MV-4-11 (cell line): ENCODE measurements at places on chromosomes 7 and 10.

GRCh38 chr7:30971440-30971839, 7.7 kb downstream of the GHRHR start:
- no peak for DNase-seq

DNA sequence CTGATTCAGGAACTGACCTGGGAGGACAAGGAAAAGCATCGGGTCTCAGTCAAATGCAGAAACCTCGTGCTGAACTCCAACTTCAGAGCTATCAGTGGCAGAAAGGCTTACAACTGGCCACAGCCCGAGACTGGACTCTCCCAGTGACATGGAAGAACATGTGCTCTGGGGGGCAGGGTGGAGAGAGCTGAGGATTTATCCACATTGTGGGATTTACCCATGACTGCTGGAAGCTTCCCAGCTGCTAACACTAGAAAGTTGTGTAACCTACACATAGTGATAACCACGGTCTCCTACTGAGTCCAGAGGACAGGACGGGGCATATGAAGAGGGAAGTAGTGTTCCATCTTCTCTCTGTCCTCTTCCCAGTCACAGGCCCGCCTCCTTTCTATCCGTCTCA, 103.4 kb downstream of the ITIH5 start:
- peak; percentile 27 for DNase-seq

- DNase-seq = no peak
Measured at GRCh38 chr7:137743021-137743420, 103.8 kb downstream of the DGKI start.

- DNase-seq = no peak
Measured at GRCh38 chr10:71705582-71705981, 14.0 kb downstream of the C10orf105 start.

GRCh38 chr7:135930565-135931461, 46.3 kb downstream of the MTPN start:
- peak; percentile 33 for DNase-seq

DNA sequence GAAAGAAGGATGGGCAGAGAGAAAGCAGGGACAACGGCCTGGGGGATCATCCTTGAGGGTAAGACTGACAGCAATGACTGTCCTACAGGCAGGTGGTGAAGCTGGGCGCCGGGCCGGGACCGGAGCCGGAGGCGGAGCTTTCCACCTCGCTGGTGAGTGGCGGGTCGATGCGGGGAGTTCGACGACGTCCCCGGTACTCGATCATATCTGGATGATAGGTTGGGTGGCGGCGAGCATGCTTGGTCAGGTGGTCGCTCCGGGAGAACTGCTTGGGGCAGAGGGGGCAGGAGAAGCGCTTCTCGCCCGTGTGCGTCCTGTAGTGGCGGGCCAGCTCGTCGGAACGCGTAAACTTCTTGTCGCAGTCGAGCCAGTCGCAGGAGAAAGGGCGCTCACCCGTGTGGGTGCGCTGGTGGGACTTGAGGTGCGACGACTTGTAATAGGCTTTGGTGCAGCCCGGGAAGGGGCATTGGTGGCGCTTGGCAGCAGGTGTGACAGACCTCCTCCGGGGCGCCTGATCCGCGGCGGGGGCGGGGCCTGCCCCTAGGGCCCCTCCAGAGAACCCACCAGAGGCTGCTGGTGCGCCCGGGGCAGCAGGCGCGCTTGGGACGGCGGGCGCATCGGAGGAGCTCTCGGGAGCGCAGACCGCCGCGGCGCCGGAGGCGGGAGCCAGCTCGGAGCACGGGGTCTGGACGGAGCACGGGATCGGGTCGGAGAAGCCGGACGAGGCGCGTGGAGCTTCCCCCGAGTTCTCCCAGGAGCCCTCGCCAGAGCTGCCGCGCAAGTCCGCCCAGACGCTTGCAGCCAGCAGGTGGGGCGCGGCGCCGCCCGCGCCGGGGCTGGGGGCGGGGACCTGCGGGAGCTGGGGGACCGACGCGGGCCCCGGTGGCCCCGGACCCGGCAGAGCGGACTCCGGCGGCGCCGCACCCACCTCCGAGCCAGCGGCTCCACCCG, 752 bp downstream of the KLF14 start:
- DNase-seq = no peak

DNA sequence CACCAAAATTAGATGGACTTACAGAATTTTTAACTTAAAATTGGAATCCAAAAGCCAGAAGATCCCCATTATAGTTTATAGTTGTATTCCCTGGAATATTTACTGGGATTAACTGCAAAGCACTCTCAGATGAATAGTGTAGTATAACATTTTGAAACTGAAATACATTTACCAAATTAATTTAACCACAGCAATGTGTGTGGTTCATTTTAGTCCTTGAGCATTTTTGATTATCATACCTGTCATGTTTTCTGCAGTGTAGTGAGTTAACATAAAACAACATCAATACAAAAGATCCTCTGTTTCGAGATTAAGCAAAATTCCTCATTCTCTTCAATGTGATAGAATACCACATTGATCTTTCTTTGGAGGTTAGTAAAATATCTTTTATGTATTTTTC, 3.7 kb downstream of the VIM start:
- DNase-seq = no peak

DNA sequence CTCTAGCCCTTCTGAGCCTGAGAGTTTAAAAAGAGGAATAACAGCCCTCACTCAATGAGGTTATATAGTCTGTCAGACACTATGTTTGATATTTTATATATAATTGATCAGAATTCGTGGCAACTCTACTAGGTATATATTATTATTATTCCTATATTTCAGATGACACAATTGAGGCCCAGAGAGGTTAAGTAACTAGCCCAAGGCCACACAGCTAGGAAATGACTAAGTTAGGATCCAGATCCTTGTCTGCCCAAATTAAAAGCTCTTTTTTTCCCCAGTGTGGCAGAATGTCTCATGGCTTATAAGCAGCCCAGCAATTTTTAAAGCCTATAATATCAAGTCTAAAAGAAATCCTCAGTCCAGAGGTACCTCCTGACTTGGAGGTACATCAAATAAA, 1119.9 kb upstream of the AUTS2 start:
- DNase-seq = no peak

DNA sequence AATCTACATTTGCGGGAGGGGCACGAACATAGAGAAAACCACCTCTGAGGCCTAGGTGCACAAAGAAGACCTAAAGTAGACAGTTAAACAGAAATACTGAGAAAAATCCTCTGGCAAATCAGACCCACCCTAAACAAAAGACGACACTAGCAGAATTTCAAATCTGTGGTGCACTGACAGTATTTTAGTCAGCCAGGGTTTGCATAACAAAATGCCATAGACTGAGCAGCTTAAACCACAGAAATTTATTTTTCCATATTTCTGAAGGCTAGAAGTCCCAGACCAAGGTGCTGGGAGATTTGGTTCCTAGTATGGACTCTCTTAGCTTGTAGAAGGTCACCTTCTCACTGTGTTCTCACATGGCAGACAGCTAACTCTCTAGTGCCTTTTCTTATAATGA, 26.3 kb downstream of the IPMK start:
- no peak for DNase-seq

DNA sequence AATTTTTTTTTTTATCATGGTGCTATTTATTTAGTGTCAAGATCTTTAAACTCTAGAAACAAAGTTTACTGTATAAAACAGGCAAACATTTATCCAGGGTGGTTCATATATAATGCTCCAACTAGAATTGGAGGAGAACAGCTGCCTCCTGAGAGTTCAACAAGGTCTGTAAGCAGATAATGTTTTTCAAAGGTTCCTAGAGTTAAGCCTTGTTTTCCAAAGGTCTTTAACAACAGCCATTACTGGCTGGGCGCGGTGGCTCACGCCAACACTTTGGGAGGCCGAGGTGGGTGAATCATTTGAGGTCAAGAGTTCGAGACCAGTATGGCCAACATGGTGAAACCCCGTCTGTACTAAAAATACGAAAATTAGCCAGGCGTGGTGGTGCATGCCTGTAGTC, 316.7 kb downstream of the CCDC3 start:
- no peak for DNase-seq

GRCh38 chr10:89845541-89846280, 144.3 kb downstream of the KIF20B start:
- no peak for DNase-seq

- no peak for DNase-seq
Measured at GRCh38 chr10:24834869-24835268, 111.2 kb upstream of the ARHGAP21 start.

DNA sequence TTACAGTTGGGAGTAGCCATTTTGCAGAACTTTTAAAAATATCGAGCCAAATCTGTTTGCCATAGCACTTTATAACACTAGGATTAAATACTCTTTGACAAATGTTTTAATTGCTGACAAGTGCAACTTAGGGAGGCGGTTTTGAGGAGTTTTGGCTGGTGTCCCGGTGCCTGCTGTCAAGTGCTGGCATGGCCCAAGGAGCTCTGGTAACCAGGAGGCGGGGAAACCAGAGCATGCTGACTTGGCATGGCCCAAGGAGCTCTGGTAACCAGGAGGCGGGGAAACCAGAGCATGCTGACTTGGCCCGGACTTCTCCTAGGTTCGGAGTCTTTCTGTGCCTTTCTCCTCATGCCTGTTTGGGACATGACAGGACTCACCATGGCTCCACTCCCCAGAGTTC, 30.8 kb upstream of the ZNF32 start:
- no peak for DNase-seq

DNA sequence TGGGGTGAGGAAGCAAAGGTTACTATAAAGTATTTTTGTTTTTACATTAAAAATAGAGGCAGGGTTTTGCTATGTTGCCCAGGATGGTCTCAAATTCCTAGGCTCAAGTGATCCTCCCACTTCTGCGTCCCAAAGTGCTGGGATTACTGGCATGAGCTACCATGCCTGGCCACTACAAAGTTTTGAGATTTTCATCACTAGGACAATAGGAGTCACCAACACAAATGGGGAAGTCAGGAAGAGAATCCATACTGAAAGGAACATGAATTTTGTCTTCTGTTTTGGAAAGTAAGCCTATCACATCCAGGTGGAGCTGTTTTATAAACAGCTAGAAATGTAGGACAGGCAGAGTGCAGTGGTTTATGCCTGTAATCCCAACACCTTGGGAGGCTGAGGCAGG, 20.0 kb upstream of the CAPZA2 start:
- no peak for DNase-seq

DNA sequence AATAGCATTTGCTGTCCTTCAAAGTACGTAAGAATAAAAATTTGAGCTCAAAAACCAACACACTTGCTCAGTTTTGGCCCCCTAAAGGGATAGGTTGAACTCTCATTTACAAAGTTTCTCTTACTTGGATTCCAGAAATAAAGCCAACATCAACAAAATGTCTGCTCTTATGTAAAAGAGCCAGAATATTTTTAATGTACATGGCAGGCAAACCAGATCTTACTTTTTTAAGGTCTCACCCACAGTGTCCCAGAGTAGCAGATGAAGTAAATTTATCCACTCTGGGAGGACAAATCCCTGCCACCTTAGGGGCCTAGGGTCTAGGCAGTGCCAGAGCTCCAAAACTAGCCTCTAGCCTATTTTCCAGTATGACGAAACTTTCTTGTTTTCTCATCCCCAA, 159.6 kb downstream of the SKAP2 start:
- DNase-seq = no peak

DNA sequence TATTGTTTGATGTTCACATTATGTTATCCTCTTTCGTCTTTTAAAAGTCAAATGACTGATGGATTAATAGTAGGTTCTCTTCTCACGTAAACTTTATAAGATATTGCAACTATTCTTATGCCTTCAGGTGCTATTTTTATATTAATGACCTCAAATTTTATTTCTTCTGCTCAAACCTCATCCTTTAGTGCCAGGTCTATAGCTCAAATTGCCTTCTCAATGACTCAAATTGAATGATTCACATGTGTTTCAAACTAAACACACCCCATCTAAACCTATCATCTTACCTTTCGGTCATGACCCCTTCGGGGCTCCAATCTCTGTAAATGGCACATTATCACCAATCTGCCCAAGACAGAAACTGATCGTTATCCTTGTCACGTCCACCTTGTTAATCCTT, 22.0 kb upstream of the LIPF start:
- no peak for DNase-seq

DNA sequence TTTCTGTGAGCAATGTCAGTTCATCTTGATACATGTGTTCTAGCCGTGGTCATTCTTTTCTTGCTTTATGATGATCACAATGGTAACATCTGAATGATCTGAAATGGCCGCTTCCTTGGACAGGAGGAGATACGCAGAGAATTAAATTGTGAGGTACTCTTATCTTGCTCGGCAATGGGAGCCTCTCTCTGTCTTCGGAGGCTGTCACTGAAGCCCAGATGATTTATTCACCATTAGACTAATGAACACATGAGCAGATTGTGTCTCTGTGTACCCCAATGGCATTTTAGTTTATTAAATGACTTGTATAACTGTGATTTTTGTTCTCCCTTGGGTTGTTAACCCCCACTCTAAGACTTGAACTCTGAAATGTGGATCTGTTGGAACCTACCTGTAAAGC, 38.6 kb downstream of the RBM33 start:
- DNase-seq = no peak

- DNase-seq = no peak
Measured at GRCh38 chr10:126843299-126843934, 61.8 kb upstream of the DOCK1 start.

- no peak for DNase-seq
Measured at GRCh38 chr10:103154521-103155299, 38.4 kb downstream of the NT5C2 start.

- no peak for DNase-seq
Measured at GRCh38 chr10:111706331-111706730, 477.2 kb downstream of the GPAM start.

GRCh38 chr7:30740417-30741181, 11.3 kb upstream of the INMT start:
- DNase-seq = no peak

DNA sequence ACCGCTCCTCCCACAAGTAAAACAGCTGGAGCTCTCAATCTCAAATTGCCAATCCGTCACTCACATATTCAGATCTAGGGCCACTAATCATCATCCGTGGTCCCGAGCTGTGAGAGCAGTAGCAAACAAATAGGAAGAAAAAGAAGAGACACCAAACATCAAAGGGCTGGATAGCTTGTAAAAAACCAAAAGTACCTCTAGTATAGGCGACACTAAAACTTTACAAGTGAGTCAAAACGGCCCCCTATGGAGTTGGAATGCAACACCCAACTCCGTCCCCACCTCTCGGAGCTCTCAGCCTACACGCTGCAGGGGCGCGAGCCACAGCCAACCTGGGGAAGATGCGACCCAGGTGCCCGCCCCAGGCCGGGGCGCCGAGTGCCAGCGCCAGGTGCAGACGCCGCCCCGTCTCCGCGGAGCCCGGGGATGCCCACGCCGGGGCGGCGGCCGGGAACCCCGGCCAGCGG, 581 bp downstream of the FAM3C start:
- DNase-seq = no peak

DNA sequence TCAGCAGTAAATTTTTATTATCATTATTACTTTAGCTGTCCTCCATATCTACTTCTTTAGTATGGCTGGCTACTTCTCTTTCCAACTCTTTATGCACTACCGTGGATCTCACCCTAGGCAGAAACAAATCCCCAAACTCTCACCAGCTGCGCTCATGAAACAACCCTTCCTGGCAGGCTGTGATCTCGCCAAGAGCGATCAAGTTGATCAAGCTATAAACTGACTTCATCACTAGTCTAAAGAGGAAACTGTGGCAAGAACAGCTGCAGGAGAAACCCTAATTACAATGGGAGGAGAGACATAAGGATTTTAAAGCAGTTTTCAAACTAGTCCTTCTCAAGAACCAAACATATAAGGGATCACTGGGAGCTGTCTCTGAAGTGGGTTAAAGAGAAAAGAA, 160.5 kb upstream of the PRSS58 start:
- peak; percentile 44 for DNase-seq
